ENCODE measurements at places on chromosomes 3 and 15.
A peak's percentile ranks its signal among the peaks of the same experiment; 100 is the strongest.

- DNase-seq = peak; percentile 14
Measured at GRCh38 chr3:197125636-197126035, 96.0 kb upstream of the MELTF start.

DNA sequence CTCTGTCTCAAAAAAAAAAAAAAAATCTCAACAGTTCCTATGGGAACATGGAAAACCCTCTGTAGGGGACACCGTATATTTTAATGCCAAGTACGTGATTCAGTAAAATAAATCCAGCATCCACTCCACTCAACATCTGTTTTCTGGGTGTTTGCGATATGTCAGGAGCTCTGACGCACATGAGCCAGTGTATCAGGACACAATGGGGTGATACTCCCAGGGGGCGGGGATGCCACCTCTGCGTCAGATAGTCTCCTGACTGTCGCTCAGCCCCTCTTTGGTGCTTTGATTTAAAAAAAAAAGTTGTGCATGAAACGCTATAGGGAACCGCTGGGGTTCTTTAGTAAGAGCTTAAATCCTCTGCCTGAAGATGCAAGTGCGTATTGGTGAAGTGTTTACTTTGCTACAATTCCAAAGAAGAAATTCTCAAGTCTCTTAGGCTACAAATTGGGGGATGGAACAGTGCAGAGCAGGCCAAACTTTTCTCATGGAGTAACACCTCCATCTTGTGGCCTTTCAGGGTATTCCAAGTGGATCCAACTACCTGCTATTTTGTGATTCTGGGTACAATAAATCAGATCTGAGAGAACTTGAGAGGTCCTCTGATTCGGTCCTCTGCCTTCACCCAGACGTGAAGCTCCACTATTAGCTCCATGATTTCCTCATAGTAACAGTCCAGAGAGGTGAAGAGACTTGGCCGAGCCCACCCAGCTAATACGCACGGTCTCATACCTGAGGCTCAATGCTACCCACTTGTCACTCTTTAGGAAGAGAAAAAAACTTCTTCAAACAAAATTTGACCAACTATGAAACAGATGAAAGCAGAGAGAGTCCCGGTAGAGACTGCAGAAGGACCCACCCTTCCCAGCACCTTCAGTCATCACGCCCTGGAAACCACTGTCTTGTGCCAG, 9.3 kb upstream of the NR2E3 start:
- DNase-seq = peak; percentile 89

- DNase-seq = no peak
Measured at GRCh38 chr15:63530752-63531299, 26.4 kb downstream of the USP3 start.

- DNase-seq = no peak
Measured at GRCh38 chr3:28250999-28251398, 9.6 kb downstream of the CMC1 start.

- DNase-seq = no peak
Measured at GRCh38 chr3:25495304-25495703, 67.2 kb downstream of the RARB start.

DNA sequence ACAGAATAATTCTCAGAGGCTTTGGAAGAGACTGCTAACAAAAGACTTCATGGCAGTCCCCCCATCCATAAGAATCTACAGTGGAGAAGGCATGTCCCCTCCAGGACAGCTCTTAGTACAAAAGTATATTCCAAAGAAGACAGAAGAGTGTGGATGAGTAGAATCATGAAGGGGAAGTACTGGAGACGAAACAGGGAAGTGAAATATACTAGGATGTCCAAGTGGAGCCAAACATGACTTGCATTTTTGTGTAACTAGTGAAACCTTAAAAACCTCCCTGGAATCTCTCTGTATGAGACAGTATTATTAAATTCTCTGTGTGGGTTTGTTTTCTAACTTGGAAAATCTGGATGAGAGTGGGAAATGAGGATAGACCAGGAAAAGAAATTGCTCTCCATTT, 312.4 kb downstream of the RSL24D1 start:
- DNase-seq = no peak

DNA sequence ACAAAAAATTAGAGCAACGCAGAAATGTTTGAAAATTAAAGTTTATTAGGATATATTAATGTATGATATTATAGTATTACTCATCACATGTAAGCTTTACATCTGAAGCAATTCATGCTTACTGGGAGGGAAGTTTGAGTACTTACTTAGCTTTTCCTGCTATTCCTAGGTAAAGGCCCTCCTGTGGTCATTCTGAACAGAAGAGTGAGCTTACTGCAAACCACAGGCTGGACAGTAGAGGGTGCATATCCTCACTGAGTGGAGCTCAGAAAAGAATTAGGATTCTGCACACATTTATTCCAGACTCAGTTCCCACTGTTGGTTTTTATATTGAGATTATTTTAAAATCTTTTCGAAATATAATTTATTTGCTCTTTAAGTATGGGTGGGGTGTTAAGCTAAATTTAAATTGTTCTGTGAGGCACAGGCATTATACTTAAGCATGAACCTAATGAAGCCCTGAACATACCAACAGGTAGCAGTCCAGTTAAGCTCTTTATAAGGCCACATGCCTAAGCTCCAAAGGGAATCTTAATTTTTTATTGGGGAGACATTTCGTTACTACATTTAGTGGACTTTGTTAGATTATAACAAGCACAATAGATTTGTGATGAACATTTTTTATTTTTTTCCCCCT, 10.2 kb downstream of the MRPS22 start:
- peak; percentile 71 for DNase-seq

DNA sequence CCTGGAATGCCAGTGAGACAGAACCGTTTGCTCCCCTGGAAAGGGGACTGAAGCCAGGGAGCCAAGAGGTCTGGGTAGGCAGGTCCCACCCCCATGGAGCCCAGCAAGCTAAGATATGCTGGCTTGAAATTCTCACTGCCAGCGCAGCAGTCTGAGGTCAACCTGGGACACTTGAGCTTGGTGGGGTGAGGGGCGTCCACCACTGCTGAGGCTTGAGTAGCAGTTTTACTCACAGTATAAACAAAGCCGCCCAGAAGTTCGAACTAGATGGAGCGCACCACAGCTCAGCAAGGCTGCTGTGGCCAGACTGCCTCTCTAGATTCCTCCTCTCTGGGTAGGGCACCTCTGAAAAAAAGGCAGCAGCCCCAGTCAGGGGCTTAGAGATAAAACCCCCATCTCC, 33.6 kb downstream of the CEP70 start:
- no peak for DNase-seq

DNA sequence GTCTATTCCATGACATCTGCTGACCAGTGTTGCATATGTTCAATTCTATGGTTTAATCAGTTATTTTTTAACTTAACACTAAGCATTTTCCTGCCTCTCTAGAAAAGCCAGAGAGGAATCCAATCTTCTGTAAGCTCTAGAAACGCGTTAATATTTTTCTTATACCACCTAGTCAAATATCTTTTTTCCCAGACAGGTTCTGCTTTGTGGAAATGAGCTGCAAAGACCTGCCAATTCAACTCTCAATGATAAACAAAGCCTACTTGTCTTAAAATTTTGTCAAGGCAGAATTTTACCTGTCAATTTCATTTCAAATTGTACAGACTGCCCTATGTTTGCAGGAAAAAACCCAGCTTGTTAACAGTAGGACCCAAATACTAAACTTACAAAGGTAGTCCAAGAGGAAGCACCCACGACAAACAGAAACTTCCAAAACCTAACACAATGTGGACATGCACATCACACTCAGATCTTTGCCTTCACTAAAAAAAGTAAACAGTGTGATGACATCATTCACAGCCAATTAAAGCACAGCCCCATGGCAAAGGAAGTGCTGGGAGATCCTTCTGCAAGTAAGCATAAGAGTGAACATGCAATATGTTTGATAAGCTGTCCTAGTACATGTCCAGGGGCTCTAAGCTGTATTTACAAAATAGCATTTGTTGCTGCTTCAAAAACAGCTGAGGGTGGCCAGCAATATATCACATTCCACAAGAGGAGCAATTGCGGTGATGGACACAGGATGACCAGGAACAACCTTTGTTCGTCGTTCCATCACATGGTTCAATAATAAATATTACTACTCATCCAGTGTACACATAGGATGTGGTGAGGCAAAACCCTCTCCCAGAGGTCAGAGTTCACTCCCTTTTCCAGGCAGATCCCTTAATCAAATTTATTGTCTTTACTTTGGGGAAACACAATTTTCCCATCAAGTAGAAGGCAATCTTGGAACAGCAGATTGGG, 139.4 kb upstream of the TSC22D2 start:
- no peak for DNase-seq

DNA sequence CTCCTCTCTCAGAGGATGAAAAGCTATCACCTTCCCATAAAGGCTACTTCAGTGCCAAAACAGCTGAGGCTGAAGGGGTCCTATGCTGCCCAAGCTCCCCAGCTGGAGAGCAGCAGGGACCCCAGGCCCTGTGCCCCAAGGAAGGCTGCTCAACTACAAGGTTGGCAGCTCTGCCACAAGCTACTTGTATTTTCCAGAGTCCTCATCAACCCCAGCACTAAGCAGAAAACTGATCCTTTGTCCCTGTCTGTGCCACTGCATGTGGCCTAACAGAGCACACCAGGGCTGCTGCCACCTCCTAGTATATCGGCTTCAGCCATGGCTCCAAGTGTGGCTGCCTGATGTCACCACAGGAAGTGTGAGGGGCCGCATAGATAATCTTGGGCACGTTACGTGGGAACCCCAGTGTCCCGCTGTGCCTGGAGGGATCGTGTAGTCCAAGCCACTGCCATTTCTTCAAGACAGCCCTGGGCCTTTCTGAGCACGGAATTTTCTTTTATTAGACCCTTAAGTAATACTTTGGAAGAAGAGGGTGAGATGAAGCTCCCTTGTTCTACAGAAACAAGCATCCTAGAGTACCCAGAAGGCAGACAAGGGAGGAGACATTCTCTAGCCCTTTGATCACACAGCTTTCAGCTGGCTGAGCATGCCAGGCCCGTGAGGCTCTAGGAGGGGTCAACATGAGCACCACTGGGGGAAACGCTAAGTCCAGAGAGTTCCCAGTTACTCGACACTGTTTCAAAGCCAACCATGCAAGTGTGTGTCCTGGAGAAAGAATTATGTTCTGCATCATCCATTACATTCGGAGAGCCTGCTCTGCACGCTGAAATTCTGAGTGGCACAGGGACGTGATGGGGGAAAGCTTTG, 60.7 kb downstream of the CAPN7 start:
- DNase-seq = no peak

GRCh38 chr3:113423699-113424098, 17.6 kb downstream of the CFAP44 start:
- no peak for DNase-seq

GRCh38 chr3:178263236-178263916, 272.9 kb upstream of the KCNMB2 start:
- peak; percentile 8 for DNase-seq

- no peak for DNase-seq
Measured at GRCh38 chr15:39473298-39473947, 107.5 kb upstream of the THBS1 start.

DNA sequence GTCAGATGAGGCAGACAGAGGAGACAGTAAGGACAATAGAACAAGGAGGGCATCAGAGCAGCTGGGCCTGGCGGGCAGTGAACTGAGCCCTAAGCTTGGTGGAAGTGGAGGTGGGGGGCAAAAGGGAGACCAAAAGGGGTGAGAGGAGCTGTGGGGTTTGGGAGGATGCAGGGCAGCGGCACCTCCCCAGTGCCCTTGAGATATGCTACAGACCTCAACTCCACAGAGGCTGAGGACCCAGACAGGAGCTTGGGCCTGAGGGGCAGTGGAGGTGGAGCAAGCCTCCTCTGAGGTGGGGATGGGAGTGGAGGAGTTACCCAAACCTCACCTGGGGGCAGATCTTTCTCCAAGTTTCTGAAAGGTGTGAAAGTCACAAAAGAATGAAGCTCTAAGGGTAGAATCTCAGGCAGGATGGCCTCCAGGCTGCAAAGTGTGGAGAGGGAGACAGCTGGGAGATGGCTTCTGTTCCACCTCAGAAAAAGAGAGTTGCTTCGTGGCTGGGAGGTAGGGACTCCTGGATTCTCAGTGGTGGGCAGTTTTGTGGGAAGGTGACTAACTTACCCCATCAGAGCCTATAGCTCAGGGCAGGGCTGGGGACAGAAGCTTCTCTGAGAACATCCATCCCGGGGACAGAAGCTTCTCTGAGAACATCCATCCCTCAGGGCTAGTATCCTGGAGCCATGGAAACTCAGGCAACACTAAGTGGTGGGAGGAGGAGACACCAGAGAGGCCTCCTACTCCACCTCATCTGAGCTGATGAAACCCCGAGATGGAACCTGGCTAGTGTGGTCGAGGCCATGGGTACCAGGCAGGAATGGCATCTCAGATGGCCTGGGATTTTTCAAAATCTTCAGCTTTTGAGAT, 2.3 kb upstream of the CLK3 start:
- no peak for DNase-seq

- DNase-seq = no peak
Measured at GRCh38 chr3:178508443-178508825, 27.8 kb upstream of the KCNMB2 start.

DNA sequence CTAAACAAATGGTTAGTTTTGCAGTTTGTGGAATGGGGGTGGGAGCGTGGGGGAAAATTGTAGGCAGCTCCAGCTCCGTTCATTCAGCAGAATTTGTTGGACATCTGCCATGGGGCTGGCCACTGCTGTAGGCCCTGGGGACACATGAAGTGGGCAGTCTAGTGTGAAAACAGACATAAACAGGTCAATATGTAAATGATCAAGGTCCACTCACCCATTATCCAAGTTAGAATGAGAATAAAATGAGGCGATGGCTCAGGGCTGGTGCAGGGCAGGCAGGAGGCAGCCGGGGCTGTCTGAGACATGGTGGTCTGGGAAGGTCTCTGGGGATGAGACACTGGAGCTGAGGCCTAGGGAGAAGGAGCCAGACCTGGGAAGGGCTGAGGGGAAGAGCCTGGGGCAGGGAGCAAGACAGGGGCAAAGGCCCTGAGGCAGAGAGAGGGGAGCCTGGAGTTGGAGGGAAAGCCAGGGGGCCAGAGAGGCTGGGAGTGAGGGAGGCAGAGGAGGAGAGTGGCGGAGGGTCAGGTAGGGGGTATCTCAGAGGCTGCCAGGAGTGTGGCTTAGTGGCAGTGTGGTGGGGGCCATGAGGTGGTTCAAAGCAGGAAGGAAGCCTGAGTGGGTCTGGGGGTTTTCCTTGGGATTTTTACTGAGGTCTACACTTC, 6.2 kb upstream of the SLC6A6 start:
- no peak for DNase-seq

DNA sequence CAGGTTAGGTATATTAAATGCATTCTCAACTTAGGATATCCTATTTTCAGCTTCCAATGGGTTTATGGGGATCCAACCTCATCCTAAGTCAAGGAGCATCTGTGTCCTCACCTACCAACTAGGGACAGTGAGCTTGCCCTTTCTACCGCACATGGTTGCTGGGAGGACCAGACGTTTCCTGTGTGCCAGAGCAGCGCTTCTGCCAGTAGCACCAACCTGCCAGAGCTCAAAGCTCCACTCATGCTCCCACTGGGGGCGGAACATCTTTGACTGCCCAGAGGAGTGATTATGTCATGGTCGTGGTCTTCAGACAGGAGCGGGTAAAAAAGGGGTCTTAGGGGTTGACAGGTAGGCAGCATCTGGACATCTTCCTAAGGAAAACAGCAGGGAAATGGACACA, 24.7 kb downstream of the XPC start:
- DNase-seq = no peak

DNA sequence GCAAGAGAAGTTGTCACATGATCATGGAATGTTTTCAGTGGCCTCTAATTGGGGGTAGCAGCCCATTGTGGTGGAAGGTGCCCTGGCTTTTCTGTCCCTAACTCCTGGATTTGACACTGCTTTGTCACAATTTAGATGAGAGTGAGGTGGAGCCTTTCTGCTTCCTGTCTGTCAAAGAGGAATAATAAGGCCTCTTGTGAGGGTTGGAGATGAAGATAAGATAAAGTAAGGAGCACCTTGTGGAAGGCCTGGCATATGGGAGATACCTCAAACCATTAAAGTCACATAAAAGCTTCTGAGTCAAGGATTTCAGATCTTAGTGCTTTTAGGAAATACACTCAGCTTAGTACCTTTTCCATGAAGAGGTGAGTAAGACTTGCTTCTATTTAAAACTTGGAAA, 172.6 kb upstream of the FAM3D start:
- DNase-seq = no peak

Data from cardiac fibroblast (primary cell).